SJSA1 (cell line): ENCODE measurements at places on chromosomes 3 and 15.

GRCh38 chr15:53072077-53072476 is 281.9 kb upstream of the ONECUT1 start:
- no peaks in the 10 kb centered on the region for H3K4me1 ChIP-seq
- no peaks in the 10 kb centered on the region for H3K36me3 ChIP-seq
- peak; percentile 18 for DNase-seq
- no peak overlapping the region for H3K27ac ChIP-seq
- no peak overlapping the region for H3K4me3 ChIP-seq

DNA sequence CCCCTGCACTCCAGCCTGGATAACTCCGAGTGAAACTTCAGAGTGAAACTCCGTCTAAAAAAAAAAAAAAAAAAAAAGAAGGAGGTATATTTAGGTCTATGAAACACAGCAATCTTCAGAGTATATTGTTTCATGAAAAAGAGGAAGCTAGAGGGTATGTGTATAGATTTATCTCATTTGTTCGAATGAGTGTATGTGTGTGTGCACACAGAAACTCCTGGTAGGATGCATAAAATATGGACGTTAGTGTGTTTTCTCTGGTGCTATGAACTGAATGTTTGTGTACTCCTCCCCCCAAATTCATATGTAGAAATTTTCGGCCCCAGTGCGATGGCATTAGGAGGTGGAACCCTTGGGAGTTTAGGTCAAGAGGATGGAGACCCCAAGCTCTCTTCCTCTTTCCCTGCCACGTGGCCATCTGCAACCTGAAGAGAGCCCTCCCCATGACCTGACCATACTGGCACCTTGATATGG is 98.6 kb upstream of the KLF13 start:
- H3K36me3 ChIP-seq = no peaks in the 10 kb centered on the region
- no peak overlapping the region for H3K4me3 ChIP-seq
- peaks cover 19% of the 10 kb centered on the region for H3K4me1 ChIP-seq
- no peaks in the 10 kb centered on the region for H3K27me3 ChIP-seq
- DNase-seq = no peak

DNA sequence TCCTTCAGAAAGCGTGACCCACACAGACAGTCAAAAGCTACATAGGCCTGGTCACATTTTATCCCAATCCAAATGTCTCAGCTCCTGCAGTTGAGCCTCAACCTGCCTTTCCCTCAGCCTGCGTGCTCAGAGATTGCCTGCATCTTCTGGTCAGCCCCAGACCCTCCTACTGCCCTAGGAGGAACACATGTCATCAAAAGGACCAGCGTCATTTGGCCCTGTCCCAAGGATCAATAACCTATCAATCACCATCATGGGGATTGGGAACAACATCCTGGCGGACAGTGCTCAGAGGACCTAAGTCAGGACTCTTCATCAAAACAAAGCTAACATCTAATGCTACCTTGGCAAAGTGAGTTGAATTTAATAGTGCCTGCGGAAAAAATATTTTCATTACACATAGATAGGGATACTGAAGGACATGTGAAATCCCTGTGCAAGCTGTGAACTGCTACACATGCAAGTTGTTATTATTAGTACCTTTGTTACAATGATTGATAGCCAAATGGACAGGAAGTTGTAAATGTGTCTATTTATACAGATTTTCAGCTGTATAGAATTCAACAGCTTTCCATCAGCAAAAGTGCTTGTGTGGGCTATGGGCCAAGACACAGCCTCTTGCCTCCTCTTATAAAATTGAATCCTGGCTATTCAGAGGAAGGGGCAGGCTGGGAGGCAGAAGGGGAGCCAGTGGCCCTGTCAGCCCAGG is 47.7 kb downstream of the UMPS start:
- H3K4me3 ChIP-seq = no peak overlapping the region
- H3K4me1 ChIP-seq = peaks cover 52% of the 10 kb centered on the region
- no peaks in the 10 kb centered on the region for H3K27me3 ChIP-seq

DNA sequence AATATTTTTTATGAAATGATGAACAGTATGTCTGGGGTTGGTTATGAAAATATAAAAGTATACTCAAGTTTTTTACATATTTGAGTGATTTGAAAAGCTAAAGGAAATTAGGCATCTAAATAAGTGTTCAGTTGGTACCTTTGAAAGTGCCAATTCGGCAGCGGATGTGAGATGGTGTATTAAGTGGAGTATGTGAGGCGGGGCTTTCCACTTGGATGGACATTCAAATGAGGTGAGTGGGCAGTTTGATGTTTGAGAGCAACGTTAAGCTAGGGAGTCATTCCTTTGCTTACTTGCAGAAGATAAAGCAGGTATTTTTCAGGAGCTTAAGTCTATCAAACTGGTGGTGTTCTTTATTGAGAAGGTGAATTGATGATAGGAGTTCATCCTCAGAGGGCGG is 189.0 kb upstream of the GOLIM4 start:
- H3K27ac ChIP-seq = no peak overlapping the region
- H3K27me3 ChIP-seq = no peaks in the 10 kb centered on the region
- no peaks in the 10 kb centered on the region for H3K36me3 ChIP-seq

GRCh38 chr15:80447077-80447476 is 42.9 kb downstream of the ARNT2 start:
- no peak for DNase-seq
- peaks cover 5% of the 10 kb centered on the region for H3K4me1 ChIP-seq
- H3K4me3 ChIP-seq = no peak overlapping the region
- no peaks in the 10 kb centered on the region for H3K36me3 ChIP-seq
- H3K27ac ChIP-seq = no peak overlapping the region
- H3K27me3 ChIP-seq = no peaks in the 10 kb centered on the region; the same call in 1 of the 2 replicates

DNA sequence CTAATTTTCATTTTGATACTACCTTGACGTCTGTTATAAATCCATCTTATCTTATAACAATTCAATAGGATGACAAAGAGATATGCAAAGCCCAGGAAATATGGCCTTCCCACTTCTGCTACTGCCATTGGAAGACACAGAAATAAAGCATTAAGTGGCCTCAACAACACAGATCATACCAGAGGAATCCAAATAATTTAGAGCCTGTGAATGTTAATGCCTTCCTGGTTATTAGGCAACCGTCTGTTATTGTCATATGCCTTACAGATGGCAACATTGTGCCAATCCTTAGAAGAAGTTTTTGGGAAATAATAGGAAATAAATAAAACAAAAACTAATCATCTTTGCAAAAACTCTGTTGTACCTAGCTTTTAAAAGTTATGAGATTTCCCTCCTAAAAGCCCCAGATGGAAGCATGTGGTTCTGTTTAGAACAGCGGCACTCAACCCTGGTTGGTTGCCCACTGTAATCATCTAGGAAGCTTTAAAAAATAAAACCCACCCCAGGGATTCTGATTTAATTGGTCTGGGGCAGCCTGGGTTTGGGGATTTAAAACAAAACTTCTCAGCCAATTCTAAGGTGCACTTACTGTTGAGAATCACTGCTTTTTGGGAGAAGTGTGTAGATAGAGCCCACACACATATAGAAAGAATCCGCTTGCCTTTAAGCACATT is 704.8 kb upstream of the CFAP20DC start:
- peaks cover 36% of the 10 kb centered on the region for H3K4me1 ChIP-seq
- H3K36me3 ChIP-seq = no peaks in the 10 kb centered on the region
- H3K27me3 ChIP-seq = no peaks in the 10 kb centered on the region

DNA sequence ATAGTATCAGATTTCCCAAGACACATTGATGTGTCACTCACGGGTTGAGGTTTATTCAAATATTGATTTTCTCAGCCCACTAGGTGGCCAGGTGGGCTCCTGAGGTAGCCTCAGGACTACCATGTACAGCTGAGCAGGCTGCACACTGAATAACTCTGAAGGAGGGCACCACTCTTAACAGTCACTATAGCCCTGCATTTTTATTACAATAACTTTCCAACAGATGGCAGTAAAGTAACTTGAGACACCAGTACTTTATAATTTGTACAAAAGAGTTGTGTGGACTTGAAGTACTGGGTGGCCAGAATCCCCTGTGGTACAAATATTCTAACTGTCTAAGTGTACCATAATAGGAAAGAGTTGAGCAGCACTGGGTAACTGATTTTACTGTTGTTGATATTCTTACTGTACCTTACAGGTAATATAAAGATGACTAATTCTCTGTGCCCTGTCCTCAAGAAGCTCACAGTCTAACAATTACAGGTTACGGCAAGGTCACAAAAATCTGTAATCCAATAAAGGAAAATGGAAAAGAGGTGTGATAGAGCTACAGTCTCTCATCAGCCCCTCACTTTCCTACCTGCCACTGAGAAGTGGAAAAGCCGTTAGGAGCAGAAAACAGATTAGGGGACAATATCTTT is 76.0 kb downstream of the ETFA start:
- H3K27me3 ChIP-seq = no peaks in the 10 kb centered on the region
- no peak overlapping the region for H3K4me3 ChIP-seq

DNA sequence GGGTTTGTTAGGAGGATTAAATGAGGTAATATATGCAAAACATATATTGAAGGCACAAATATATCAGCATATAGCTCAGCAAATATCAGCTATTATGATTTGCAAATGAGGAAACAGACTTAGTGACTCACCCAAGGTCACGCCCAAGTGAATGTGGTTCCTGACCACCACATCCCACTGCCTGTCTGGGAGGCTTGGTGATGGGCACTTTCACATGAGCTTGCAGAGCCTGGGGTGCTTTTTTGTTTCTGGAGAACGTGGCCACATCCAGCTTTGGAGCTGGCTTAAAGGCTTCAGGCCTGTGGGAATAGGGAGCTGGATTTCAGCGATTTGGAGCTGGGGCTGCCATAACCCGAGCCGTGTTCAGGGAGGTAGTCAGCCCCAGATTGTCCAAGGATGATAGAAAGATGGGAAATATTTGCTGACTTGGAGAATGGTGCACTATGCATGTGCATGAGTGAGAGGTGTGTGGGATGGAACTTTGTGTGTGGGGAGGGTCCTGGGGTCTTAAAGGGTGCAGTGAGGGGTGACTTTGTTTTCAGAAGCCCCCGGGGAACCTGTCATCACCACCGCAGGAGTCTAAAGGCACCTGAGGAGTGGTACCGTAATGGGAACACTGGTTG is 12.0 kb upstream of the FGD5 start:
- H3K27ac ChIP-seq = no peak overlapping the region
- no peak for DNase-seq
- H3K4me3 ChIP-seq = no peak overlapping the region
- H3K36me3 ChIP-seq = no peaks in the 10 kb centered on the region

DNA sequence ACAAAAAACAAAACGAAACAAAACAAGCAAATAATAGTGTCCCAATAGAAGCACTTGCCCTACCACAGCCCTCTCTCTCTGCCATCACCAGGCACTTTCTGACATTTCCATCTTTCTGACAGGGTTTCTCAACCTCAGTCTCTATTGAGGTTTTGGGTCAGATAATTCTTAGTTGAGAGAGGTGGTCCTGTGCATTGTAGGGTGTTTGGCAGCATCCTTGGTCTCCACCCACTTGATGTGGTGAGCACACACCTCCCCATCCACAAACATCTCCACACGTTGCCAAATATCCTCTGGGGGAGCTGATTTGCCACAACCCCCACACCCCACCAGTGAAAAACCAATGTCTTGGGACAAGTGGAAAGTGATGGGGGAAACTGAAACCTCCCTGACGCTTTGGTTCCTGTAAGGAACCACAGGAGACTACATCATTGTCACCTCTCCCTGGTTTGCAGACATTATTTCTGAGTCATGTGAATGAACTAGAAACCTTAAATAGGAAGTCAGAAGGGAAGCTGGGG is 733.7 kb upstream of the CFAP20DC start:
- H3K27me3 ChIP-seq = no peaks in the 10 kb centered on the region
- no peaks in the 10 kb centered on the region for H3K4me1 ChIP-seq
- no peak for DNase-seq
- no peaks in the 10 kb centered on the region for H3K36me3 ChIP-seq

GRCh38 chr15:73989001-73989798 is 2.9 kb downstream of the STOML1 start:
- no peak overlapping the region for H3K4me3 ChIP-seq
- H3K4me1 ChIP-seq = peaks cover 59% of the 10 kb centered on the region
- H3K27ac ChIP-seq = peak overlapping the region; percentile 54
- DNase-seq = no peak
